NCI-H1930 (cell line): ENCODE measurements at places on chromosomes 11 and 22.

- no peak for DNase-seq
These were observed 102.4 kb downstream of the PRMT3 start for GRCh38 chr11:20489948-20490347.

DNA sequence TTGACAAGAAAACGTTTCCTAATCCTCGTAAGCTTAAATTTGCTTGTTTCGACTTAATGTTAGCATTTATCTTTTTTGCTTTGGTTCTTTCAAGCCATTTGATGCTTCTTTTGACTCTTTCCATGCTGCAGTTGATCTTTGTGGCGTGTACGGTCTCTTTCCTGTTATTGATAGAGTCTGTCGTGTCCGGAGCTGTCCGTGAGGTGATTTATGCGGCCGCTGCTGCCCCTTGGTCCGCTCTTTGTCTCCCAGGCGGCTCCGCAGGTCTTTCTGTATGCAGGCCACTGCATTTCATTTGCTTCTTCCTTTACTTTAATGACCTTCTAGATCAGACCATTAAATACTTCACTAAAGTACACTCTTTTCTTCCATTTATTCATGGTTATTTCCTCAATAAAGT is 50.3 kb downstream of the TBC1D22A start:
- no peak for DNase-seq

- DNase-seq: no peak
These were observed 44.4 kb upstream of the TSKU start for GRCh38 chr11:76738618-76739240.

DNA sequence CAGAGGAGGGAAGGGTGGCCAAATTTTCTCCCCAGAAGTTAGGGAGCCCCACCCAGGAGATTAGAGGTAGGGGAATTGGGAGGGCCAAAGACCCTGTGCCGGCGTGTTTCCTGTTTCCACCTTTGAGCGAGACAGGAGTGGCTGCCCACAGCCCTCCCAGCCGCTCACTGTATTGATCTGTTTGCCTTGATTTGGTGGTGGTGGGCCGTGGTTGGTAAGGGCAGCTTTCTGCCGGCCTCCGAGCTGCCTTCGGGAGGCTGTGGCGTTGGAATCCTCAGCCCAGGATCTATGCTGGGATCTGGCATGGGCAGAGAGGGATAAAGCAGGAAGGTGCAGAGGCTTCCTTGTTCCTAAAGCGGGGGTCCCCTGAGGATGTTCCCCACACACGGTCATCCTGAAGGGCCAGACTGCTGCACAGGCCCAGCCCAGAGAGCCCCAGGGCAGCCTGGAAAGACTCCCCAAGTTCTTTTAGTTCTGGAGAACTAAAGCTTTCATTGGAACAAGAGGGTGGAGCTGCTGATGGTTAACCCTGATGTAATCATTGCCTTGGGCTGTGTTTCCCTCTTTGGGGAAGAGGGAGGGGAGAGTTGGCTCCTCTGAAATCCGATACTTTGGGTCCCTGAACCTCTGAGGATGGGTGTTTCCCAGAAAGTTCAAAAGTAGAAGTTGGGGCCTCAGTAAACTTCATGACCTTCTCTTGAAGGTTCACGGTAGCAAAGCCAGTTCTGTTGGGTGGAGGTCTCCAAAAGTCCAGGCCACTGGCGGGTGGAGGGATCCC is 7.2 kb downstream of the FAM83F start:
- no peak for DNase-seq

DNA sequence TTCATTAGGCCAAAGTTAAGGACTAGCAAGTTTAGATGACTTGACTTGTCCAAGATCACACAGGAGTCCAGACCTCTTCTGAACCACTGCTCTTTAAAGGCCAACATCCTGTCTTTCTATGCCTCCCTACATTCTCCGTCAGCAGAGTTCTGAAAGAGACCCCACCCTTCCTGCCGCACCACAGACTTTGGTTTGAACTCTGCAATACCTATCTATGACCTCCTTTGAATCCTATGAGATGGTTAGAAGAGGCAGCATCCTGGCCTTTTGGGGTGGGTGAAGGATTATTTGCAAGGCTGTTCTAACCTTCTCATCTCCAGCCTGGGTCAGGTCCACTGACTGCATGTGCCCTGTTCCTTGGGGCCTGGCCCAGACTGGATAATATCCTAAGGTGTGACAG is 4.3 kb upstream of the RRM1 start:
- DNase-seq: no peak

DNA sequence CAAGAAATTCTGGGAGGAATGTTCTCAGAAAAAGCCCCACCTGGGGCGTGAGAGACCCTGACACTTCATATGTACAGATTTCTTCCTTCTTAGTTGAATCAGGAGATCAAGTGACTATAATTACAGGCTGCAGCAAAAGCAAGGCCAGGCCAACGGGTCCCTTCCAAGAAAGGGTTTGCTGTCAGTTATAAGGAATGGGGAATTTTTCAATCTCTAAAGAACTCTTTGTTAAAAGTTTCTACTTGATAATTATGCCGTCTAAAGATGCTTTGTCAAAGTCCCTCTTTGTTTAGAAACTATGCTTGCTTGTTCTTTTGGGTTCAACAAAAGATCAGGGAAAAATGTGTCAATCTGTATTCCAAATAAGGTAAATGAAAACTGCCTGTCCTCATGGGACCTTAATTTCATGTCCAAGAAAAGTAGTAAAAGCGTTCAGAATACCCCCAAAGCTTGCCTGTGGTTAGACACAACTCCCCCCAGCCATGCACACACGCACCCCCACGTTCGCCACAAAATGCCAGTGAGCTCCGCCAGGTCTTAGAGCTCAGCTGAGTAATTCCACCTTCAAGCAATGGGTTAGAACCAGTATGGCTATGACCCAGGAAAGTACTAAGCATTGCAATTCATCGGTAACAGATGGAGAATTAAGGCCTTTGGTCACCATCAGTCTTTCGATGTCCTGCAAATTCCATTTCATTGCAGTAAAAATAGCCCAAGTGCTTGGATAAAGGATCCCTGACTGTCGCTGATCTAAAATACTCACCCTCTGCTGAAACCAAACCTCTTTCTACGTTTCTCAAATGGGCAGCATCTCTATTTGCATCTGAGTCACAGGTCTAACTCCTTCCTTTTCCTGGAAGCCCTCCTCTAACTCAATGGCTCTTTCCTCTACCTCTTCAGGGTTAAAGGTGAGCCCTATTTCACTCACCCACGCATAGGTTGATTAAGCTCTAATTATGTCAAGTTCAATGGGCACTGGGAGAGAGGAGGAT is 419.2 kb upstream of the SYN3 start:
- no peak for DNase-seq

DNA sequence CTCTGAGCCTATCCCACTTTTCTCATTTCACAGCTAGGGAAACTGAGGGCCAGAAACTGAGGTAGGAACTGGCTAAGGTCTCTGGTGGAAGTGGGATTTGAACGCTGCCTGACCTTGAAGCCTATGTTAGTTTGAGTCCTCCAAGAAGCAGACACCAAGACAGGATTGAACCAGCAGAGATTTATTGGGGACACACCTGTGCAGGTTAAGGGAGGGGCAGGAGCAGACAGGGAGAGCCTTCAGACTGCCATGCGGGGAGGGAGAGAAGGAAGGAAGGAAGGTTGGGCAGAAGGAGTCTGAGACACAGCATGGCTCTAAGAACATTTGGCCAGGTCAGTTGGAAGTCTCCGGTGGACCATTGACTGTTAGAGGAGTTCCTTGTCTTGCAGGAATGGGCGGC is 59.5 kb downstream of the SGSM1 start:
- DNase-seq: no peak

GRCh38 chr11:10394229-10395101 is 60.6 kb upstream of the AMPD3 start:
- no peak for DNase-seq

DNA sequence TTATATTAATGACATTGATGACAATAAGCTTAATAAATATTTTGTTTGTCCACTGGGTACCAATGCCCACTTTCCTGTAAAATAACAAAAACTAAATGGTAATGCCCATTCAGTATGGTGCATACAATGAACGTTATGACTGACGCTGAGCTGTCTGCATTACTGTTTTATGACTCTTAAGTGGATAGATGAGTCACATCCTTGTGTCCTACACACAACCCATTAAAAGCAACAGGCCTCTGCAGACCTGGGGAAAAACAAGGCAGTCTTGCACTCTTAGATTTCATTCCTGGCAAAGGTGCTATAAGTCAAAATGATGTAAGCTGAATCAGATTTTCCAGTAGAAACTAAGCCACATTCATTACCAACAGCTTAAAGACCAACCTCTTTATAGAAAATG is 176.3 kb upstream of the TMEM45B start:
- DNase-seq: no peak

DNA sequence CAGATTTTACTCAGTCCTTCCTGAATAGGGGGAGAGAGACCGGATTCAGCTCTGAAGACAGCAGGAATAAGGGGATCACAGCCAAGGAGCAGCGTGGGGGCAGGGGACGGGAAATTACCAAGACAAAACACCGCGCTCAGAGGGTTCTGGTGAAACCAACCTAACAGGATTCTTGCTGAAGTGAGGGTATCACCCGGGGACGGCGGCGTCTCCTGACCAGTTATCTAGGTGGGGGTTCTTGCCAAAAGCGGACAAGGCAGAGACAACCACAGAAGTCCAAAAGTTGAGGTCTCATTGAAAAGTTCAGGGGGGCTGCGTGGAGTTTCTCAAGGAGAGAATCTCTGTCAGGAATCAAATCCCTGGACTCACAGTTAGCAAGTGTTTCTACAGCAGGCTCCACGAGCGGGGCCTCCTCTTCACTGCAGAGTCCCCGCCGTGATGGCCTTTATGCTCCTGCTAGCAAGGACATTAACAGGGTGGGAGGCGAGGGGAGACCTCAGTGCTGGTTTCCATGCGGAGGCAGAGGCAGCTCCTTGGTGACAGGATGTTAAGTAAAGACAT is 291.0 kb downstream of the BRD1 start:
- no peak for DNase-seq

- DNase-seq: no peak
These were observed 55.4 kb downstream of the QSER1 start for GRCh38 chr11:32947978-32948377.

DNA sequence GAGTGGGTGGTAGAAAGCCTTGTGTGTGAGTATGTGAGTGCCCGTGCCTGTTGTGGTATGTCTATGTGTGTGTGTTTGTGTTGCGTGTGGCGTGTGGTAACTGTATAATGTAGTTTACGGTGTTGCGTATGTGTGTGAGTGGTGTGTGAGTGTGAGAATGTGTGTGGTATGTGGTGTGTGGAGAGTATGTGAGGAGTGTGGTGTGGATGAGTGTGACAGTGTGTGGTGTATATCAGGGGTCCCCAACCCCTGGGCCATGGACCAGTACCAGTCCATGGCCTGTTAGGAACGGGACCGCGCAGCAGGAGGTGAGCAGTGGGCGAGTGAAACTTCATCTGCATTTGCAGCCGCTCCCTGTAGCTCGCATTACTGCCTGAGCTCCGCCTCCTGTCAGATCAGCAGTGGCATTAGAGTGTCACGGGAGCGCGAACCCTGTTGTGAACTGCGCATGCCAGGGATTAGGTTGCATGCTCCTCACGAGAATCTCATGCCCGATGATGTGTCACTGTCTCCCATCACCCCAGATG is 5.7 kb downstream of the UPK3A start:
- no peak for DNase-seq

DNA sequence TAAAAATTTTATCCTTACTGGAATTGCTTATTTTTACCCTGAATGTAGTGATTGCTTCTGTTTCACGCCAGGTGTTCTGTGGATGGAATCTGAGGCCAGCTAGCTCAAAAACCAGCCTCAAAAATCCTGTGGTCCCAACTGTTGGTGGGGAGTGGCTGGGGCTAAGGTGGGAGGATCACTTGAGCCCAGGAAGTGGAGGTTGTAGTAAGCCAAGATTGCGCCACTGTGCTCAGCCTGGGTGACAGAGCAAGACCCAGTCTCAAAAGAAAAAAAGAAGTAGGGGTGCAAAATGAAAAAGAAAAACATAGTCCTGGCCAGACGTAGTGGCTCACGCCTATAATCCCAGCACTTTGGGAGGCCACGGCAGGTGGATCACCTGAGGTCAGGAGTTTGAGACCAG is 27.0 kb upstream of the SLC5A1 start:
- no peak for DNase-seq

GRCh38 chr22:30253205-30253852 is 6.8 kb upstream of the LIF start:
- no peak for DNase-seq

- DNase-seq: no peak
These were observed 382.6 kb upstream of the SYN3 start for GRCh38 chr22:33440756-33441155.

- no peak for DNase-seq
These were observed 81.9 kb upstream of the TEAD1 start for GRCh38 chr11:12592283-12592682.

GRCh38 chr11:23668324-23668723 is 808.0 kb upstream of the CCDC179 start:
- DNase-seq: no peak

DNA sequence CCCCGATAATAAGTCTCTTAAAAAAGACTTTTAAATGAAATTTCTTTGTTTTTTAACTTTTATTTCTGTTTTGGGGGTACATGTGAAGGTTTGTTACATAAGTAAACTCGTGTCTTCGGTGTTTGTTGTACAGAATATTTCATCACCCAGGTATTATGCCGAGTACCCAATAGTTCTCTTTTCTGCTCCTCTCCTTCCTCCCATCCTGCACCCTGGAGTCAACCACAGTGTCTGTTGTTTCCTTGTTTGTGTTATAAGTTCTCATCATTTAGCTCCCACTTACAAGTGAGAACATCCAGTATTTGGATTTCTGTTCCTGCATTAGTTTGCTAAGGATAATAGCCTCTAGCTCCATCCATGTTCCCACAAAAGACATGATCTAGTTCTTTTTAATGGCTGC is 1.6 kb upstream of the GSTP1 start:
- no peak for DNase-seq

DNA sequence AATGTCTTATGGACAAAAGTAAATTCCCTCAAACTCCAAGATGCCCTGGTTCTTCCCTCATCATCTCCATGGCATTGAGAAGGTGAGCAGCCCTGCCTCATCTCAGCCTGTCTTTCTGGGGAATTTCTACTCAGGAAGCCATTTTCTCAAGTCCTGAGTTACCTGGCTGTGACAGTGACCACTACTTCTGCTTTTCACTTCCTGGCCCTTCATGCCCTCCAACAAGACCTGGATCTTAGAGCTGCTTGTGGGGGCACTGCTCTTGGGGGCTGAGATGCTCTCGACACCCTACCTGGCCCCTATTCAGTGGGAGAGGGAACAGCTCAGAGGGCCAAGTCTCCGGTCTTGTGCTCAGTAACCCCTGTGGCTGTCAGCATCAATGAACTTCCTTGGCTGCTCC is 5.5 kb upstream of the IGSF22 start:
- no peak for DNase-seq

DNA sequence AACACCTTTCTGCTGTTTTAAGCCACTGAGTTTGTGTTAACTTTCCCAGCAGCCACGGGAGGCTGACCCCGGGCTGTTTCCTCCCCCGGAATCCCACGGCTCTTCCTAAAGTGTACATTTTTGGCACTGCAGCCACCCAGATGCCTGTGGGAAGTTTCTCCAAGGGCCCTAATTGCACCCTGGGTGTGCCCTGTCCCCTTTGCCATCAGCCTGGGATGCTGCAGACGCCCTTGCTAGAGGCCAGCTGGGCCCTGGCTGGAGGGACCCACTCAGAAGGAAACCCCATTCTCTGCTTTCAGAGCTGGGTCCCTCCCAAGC is 883.3 kb downstream of the BRD1 start:
- DNase-seq: no peak
